ENCODE measurements at places on chromosomes 13 and 19.

- DNase-seq: peak; percentile 50
Measured at GRCh38 chr19:8148410-8149260, 757 bp downstream of the FBN3 start.

GRCh38 chr19:51123381-51123800, 1.3 kb upstream of the SIGLEC9 start:
- DNase-seq: no peak

- no peak for DNase-seq
Measured at GRCh38 chr19:16449330-16449961, 22.3 kb downstream of the EPS15L1 start.

DNA sequence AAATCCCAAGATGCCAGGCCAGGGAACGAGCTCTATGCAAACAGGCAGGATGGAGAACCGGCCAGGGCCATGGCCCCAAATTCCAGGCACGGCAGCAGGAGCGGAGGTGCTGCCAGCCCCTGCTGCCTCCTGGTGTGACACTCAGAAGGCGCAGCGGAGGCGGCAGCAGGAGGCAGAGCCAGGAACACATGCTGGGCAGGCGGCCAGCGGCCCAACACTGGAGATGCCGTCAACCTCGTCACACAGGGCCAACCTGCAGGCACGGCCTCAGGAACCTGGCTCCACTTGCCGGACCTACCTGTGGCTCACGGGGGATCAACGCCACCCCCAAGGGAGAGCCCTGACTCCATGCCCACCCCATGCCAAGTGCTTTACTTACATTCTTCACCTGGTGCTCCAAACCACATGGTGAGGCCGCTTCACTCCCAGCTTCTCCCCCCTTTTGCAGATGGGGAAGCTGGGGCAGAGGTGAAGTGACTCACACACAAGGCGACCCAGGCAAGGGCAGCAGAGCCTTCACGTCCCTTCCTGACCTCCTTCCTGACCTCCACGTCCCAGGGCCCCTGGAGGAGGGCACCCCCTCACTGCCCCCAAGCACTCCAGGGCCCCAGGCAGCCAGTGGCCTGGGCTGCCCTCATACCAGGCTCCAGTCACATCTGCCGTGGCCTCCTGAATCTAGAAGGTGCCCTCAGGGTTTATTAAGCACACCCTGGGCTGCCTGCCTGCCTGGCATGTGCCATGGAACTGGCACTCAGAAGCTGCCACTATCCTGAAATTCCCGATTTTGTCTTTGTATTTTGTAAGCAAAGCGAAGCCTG, 43.5 kb downstream of the GGACT start:
- no peak for DNase-seq

DNA sequence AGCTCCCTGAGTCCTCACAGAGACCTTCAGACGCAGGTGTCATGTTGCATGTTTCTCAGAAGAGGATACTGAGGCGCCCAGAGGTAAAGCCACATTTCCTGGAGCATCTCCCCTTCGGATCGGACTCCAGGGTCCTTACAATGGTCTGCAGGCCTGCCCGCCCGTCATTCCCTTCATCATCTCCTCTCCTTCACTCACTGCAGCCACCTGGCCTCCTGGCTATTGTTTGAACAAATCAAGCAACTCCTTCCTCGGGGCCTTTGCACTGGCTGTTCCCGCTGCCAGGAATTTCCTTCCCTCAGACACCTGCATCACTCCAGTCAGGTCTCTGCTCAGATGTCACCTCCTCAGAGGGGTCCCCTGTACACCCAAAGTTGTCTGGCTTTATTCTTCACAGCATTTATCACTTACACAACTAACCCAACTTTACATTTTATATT, 20.3 kb downstream of the CEACAM16 start:
- no peak for DNase-seq

DNA sequence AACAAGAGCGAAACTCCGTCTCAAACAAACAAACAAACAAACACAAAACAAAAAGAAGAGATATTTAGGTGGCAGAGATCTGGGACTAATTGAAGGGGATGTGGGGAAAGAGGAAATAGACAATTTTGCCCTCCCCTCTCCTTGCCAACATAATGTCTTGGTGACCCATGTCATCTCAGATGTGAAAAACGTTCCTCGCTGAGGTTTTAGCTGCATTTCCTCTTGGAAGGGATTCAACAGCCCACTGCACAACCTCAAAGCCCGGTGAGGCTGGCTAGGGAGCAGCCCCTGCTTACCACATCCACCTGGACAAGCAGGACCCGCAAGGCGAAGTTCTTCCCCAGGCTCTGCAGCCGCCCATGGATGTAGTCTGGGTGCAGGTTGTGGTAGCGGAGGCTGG, 4.9 kb downstream of the ERCC1 start:
- DNase-seq: no peak

- no peak for DNase-seq
Measured at GRCh38 chr13:48184260-48184659, 48.7 kb upstream of the ITM2B start.

DNA sequence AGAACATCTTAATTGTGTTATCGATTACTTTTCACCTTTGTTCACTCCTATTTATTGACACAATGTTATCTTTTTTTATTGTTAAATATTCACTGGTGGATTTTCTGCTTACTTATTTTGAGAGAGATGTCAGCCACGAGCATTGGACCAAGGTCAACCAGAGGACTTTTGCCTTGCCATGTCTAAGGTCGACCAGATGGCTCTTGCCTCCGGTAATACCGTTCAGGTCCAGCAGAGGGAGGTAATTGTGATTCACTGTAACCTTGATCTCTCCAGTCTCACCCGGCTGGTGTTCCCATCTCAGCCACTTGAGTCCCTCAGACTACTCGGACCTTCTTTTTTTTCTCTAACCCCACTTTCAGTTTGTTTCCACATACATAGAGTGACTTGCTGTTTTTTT, 1438.1 kb downstream of the UQCRFS1 start:
- DNase-seq: peak; percentile 34

DNA sequence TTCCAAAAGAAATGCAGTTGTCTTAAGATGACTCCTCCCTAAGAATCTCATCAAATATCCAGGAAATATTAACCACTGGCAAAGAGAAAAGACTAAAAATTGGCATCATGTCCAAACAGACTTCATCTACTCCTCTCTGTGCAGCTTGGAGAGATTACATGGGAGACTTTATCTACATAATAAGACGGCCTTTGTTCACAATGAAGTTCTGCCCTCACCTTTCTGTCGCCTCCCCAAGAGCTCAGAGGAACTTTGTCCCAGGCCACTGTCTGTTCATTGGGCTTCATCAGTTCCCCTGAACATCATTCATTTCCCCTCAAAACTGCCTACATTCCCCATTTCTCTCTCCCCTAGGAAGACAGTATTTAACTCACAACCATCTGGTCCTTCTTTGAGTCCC, 22.4 kb upstream of the MRI1 start:
- no peak for DNase-seq

DNA sequence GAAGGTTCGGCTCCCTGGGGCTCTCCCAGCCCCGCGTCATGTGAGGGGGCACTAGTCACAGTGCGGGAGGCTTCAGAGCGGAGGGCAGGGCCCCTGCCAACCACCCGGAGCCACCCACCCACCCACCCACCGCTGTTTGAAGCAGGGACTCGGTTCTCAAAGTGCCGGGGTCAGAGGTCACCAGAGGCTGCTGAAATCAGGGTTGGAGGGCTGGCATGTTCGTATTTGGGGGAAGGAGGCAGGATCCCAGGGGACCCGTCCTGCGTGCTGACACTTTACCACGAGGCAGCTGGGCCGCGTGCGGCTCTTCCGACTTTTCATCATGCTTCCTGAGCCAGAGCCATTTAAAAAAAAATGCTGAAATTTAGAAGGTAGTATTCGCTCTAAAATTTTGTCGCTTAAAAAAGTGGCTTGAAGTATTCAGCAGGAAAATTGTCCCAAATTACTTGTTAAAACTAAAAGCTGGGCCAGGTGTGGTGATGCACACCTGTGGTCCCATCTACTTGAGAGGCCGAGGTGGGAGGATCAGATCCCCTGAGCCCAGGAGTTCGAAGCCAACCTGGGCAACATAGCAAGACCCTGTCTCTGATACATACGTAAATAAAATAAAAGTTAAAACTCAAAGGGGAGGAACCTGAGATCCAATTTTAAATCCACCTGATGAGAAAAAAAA, 21.2 kb downstream of the ATP11A start:
- no peak for DNase-seq

- no peak for DNase-seq
Measured at GRCh38 chr13:45863709-45864590, 12.4 kb upstream of the SIAH3 start.

GRCh38 chr19:33240181-33240771, 14.6 kb upstream of the SLC7A10 start:
- DNase-seq: no peak

DNA sequence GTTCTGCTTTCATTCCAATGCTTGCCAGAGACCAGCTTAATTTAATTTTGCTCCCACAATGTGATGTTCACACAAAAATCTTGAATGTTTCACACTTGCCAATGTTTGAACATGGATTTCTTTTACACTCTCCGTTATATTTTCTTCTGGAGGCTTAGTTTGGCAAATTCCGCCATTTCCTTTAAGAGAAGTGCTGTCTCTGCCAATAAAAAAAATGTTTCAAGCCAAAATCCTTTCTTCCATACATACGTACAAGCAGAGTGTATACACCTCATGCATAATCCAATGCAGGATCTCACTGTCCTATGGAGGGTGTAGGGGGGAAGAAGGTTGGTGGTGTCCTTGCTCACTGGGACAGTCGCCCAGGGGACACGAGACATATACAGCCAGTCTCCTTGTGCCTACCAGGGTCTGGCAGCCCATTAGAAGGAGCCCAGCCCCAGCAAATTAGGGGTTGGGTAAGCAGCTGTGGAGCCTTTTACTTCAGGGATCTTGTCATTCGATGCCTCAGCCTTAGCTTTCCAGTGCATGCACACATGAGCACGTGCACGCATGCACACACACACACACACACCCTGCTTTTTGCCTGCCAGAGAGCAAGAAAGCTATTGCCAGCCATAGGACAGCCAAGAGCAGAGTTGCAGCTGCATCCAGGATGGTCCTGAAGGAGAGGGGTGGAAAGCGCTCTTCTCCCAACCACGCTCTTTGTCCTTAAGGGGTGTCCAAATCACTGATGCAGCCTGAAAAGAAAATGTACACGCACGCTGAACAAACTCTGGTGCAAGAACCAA, 208.3 kb downstream of the FOXO1 start:
- no peak for DNase-seq

DNA sequence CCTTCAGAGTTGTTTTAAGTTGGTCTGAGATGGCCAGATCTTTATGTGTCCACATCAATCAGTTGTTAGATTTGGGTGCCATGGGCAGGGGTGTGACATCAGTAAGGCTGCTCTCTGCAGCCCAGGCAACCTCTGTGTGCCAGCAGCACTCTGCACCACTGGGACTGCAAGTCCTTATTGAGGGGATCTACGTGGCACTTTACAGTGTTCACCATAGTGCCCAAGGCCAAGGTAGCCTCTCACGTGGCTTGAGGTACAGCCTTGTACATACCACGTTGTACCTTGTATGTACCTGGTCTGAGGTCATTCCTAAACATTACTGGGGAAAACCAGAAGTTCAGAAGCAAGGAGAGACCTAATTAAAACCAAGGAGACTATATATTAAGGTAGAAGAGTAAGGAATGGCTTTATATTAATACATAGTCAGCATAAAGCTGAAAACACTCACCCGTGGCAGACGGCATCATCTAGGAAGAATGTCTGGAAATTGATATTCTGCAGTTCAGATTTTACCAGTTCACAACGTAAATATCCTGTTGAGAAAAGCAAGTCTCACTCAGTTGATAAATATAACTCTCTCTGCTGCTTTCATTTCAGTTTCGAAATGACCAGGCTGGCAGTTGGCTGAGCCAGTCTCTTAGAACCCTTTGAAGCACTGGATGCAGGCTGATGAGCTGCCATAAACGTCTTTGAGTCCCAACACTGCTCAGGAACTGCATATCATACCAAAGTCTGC, 128.8 kb downstream of the ZDHHC20 start:
- DNase-seq: no peak

DNA sequence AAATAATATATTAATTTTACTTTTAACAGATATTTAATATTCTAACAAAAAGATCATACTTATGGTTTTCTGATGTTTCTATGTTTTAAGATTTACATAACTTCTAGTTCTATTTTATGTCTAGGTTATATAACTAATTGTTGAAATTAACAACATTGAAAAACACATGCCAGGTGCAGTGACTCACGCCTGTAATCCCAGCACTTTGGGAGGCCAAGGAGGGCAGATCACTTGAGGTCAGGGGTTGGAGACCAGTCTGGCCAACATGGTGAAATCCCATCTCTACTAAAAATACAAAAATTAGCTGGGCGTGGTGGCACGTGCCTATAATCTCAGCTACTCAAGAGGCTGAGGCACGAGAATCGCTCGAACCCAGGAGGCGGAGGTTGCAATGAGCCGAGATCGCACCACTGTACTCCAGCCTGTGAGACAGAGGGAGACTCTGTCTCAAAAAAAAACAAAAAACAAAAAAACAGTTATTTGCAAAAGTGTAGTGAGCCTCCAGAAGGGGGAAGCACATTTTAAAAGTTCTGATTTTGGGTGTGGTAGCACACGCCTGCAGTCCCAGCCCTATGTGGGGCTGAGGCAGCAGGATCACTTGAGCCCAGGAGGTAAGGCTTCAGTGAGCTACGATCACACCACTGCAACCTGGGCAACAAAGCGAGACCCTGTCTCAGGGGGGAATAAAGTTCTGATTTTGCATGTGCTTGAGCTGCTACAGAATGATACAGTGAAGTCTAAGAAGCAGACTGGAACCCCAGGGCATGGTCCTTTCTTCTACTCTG, 18.7 kb downstream of the MIPEP start:
- no peak for DNase-seq

DNA sequence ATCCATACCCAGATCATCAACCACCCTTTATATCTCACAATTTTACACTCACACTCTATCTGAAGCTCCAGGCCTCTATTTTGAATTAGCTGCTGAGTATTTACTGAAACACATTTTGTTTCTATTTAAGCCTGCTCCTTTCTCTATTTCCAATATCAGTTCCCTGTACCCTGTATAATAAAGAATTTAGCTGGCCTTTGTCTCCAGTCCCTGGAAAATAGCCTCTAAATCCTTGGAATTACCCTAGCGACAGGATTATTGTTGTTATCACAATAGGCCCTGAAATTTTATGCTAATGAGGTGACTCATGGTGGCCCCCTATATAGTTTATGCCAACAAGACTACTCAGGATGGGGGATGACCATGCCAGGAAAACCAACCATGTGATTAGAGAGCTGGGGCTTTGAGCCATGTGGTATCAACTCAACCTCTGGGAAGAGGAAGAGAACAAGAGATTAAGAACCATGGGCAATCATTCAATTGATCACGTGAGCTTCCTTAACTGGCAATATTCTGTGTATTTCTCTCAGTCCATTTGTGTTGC, 72.7 kb downstream of the KATNAL1 start:
- DNase-seq: no peak
